Activated CD4-positive, alpha-beta memory T cell treated with anti-CD3 and anti-CD28 coated beads, Interleukin-2, amount 10 ng/mL, durations not matched to agents 7 days and 5 days (primary cell): ENCODE measurements at places on chromosomes 3 and 15. TPM values are rescaled to one million over a fixed set of nuclear protein-coding genes. Genes with fewer than 3 reads are reported as not detected.

LHFPL4 gene
- not detected for total RNA-seq

ZNF662 gene
- total RNA-seq, result 0.40 TPM

CYP8B1 gene
- total RNA-seq, result not detected

NME9 gene
- total RNA-seq, result 0.43 TPM

A4GNT gene
- not detected for total RNA-seq

CFAP91 gene
- total RNA-seq, result not detected

TMEM108 gene
- not detected for total RNA-seq

SOX2 gene
- not detected for total RNA-seq

BMF gene
- total RNA-seq, result 25.7 TPM

SCN11A gene
- total RNA-seq, result not detected

PATL2 gene
- total RNA-seq, result 36.8 TPM

TMC3 gene
- total RNA-seq, result not detected

AHSG gene
- total RNA-seq, result not detected

FSIP1 gene
- total RNA-seq, result 0.88 TPM

MESP2 gene
- total RNA-seq, result not detected

RETNLB gene
- total RNA-seq, result not detected

CKMT1B gene
- total RNA-seq, result not detected

MYO5C gene
- total RNA-seq, result 1.3 TPM

PLD1 gene
- total RNA-seq, result 3.1 TPM

PAQR5 gene
- total RNA-seq, result not detected

CIP2A gene
- total RNA-seq, result 47.6 TPM

PARP16 gene
- 14.9 TPM for total RNA-seq

GOLGA8J gene
- total RNA-seq, result not detected

GNAI2 gene
- total RNA-seq, result 519 TPM

CAND2 gene
- total RNA-seq, result 0.15 TPM

RASGRF1 gene
- not detected for total RNA-seq

MAP4 gene
- total RNA-seq, result 94.2 TPM

GOLGA8K gene
- total RNA-seq, result 0.81 TPM

C3orf20 gene
- total RNA-seq, result 0.23 TPM

C2CD4A gene
- total RNA-seq, result 0.40 TPM

KNL1 gene
- 54.7 TPM for total RNA-seq

RABL3 gene
- 24.7 TPM for total RNA-seq

CEP152 gene
- total RNA-seq, result 43.1 TPM

CDV3 gene
- total RNA-seq, result 198 TPM

FETUB gene
- total RNA-seq, result not detected

ARL8B gene
- total RNA-seq, result 45.7 TPM

SLC28A1 gene
- total RNA-seq, result not detected

PP2D1 gene
- total RNA-seq, result not detected

GPR27 gene
- 3.0 TPM for total RNA-seq

CPA3 gene
- total RNA-seq, result not detected

ZDHHC19 gene
- 0.63 TPM for total RNA-seq

TNFAIP8L3 gene
- 0.13 TPM for total RNA-seq

SSUH2 gene
- not detected for total RNA-seq

INKA1 gene
- total RNA-seq, result 0.20 TPM

SERPINI2 gene
- total RNA-seq, result not detected

FGD5 gene
- total RNA-seq, result 0.10 TPM

NLGN1 gene
- total RNA-seq, result not detected

NPTN gene
- 44.5 TPM for total RNA-seq

GHRL gene
- 0.95 TPM for total RNA-seq

SNX22 gene
- total RNA-seq, result 0.55 TPM

SEMA3G gene
- 0.20 TPM for total RNA-seq

WDR72 gene
- total RNA-seq, result not detected

VPS8 gene
- total RNA-seq, result 61.2 TPM

DPPA2 gene
- total RNA-seq, result not detected

GATA2 gene
- total RNA-seq, result 0.08 TPM

GOLGA8Q gene
- total RNA-seq, result 2.3 TPM
